ENCODE measurements at places on chromosomes 11 and 22.

DNA sequence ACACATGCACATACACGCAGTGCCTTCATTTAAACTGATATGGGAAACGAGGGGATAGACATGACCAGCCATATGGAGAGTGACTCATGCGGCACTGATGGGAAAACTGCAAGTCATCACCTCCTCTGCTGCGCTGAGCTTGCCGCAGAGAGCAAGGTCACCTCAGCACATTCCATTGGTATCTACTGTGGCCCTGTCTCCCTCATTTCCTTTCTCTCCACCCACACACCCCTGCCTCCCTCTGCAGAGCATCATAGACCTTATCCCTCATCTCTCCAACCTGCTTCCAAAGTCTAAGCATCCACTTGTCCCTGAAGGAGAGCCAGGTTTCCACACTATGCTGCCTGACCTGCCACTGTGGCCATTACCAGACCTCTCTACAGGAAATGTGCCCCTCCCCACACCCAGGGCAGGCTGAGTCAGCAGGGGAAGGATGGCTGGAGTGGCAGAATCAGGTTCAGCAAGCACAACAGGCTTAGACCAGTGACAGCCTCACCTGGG is 116.9 kb upstream of the SNX19 start:
- no peak for DNase-seq

DNA sequence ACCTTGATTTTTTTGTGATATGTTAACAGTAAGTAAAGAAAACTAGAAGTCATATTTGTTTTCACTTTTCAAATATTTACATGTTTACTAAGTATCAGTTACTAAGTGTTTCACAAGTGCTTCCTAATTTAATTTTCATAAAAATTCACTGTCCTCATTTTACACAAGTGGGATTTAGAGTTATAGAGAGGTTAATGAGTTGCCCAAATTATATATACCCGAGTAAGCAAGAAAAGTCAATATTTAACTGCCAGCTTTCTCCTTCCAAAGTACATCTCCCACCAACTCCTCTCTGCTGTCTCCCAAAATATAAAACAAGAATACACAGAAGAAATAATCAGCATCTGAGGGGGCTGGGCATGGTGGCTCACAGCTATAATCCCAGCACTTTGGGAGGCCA is 896.7 kb upstream of the ANO3 start:
- no peak for DNase-seq

- DNase-seq: no peak
These were observed 21.5 kb downstream of the DDI1 start for GRCh38 chr11:104057908-104058307.

DNA sequence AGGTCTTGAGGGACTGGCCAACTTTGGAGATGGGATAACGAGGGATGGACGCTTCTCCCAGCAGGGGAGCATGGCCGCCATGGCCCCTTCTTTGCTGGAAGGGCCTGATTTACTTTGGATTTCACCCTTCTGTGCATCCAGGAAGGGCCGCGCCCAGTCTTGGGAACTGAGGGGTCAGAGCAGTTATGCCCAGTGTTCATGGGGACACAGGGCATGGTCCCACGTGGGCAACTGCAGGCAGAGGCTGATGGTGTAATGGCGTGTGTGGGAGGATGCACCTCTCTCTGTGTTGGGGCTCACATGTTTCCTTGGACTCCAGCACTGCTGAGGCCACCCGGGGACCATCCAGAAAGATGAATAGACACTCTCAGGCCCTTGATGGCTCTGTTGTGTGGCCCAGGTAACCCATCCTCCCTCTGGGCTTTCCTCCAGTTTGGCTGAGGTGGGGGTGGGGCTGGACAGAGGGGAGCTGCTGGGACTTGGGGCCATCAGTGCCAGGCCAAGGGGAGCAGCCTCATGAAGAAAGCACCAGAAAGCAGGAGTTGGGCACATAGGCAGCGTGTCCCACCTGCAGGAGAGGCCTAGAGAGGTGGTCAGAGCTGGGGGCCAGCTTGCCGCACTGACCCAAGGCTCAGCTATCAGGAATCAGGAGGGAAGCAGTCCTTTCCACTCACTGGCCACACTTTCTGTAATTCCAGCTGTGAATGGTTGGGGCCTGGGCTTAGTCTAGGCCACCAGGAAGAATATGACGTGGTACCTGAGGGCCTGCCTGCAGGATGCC is 1033.9 kb downstream of the TBC1D22A start:
- no peak for DNase-seq

- no peak for DNase-seq
These were observed 81.2 kb downstream of the WNT11 start for GRCh38 chr11:76124905-76125770.

DNA sequence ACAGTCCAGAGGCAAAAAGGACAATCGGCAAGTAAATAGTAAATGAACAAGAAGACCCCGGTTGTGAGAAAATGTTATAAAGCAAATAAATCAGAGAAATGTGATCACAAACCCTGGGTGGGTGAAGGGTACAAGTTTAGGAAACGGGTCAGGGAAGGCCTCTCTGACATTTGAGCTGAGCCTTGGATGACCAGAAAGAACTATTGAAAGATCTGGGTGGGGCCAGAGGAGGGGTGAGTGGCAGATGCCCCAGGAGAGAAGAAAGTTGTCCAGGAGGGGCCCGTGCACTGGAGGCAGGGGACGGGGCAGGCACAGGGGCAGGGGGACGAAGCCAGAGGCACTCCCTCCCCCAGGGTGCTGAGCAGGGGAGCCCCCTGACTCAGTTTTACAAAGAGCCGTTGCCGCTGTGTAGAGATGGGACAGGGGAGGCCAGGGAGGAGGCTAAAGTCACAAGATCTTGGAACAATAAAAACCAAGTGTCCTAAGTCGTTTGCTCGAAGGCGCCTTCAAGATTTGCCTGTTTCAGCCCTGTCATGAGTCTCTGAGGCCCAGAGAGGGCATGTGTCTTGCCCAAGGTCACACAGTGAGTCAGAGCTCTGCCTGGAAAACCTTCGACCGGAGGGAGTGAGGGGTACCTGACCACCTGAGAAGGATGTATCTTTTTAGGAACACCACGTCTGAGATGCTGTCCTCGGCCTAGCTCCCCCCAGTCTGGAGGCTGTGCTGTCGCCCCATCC is 10.8 kb upstream of the PDGFB start:
- DNase-seq: no peak

GRCh38 chr22:22376352-22376706 is 131.7 kb downstream of the VPREB1 start:
- no peak for DNase-seq

DNA sequence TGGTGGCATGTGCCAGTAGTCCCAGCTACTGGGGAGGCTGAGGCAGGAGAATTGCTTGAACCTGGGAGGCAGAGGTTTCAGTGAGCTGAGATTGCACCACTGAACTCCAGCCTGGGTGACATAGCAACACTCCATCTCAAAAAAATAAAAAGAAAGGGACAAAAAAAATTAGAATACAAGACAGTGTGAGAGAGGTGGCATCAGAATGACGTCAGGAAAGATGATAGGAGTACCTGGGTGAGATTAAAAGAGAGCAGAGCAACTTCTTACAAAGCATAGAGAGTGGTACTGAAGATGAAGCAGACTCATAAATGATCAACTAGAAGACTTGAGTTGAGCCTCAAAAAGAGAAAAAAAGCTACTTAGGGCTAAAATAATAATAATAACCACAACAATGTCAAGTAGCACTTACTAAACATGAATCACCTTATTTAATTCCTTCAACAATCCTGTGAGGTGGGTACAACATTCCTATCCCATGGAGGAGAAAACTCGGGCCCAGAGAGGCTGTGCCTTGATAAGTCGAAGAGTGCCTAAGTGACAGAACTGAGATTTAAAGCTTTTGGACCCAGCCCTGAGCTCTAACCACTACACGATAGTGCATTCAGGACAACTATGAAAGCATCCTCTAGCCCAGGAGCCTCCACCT is 5.2 kb upstream of the SLN start:
- no peak for DNase-seq

DNA sequence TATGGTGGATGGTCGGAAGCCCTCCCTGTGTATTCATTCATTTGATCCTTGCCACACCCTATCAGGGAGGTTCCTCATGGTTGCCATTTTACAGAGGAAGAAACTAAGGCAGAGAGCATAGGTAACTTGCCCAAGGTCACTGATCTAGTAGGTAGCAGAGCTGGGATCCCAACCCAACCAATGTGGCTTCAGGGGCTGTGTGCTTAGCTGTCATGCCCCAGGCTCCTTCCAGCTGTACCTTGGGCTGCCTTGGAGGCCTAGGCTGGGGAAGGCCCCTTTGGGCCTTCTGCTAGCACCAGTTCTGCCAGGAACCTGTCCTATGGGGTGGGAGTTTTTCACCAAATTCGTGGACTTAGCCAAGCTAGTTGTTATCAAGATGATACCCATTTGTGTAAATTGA is 8.6 kb downstream of the BAD start:
- no peak for DNase-seq

DNA sequence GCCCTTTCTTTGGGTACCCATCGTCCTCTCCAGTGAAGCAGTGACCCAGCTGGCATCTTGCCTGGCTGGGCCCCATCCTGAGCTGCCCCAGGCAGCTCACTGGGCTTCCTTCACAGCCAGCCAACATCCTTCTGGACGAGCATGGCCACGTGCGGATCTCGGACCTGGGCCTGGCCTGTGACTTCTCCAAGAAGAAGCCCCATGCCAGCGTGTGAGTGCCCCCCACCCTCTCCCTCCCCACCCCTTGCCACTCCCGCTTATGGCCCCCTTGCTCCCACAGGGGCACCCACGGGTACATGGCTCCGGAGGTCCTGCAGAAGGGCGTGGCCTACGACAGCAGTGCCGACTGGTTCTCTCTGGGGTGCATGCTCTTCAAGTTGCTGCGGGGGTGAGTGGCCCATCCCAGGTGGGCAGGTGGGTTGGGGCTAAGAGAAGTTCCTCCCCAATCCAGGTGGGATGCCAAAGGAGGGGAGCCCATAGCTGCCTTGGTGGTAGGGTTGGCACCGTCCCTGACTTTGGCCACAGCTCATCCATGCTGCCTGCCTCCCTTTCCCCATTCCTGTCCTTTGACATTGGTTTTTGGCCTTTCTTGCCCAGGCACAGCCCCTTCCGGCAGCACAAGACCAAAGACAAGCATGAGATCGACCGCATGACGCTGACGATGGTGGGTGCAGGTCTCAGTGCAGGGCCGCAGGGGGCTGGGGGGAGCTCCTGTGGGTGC is 6.8 kb upstream of the ANKRD13D start:
- DNase-seq: no peak

- DNase-seq: no peak
These were observed 42.4 kb upstream of the WNT7B start for GRCh38 chr22:46019351-46019750.

- no peak for DNase-seq
These were observed 8.2 kb downstream of the SIRT3 start for GRCh38 chr11:227824-228379.

DNA sequence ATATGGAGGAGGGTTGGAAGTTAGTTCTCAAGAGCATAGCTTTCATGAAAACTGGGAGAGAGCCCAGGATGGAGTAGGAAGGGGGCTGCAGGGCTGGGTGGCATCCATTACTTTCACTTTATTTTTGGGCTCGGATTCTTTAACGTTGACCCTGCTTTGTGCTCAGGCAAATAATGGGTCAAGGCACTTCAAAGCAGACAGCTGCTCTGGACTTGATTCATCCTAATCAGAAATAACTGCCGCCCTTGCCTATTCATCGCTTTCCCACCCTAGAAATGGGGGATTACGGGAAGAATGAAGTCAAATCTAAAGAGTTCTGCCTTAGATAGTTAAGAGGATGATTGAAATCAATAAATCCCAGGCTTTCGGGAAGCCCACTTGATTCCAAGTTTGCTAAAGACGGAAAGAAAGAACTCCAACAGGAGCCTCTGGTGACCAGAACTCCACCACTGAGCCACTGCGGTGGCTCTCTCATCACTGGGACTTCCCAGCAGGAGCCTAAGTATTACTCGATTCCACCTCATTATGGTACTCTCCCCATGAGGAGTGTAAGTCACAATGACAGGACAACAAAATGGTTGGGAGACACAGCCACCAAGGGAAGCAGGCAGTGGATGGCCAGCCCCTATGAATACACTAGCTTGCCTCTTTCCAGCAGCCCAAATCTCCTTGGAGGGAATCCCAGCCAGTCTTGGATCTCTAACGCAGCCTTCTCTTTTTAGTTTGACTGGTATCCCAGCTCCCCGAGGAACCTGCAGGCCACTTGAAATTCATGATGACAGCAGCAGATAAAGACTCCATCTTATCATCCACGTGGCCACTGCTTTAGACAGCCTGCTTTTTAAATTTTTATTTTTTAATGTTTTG is 815.5 kb downstream of the NTM start:
- no peak for DNase-seq

GRCh38 chr11:75850787-75851186 is 35.8 kb downstream of the UVRAG start:
- DNase-seq: no peak

DNA sequence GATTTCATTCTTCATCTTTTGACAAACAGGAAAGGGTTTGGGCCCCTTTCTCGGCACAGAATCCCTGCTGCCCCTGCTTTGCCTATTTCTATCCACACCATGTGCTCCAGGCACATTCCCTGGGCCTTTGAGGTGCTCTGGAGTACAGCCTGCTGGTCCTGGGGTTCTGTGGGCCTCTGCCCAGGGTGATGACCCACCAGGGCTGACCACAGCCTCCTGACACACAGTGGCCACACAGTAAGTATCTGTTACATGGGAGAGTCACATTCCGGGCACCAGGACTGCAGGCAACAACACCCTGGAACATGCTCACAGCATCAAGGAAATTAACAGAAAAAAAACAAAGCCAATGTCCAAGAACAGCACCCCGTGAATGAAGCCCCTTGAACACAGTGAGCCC is 39.1 kb downstream of the SCUBE2 start:
- no peak for DNase-seq

GRCh38 chr11:65883786-65884715 is 4.2 kb downstream of the FIBP start:
- no peak for DNase-seq

DNA sequence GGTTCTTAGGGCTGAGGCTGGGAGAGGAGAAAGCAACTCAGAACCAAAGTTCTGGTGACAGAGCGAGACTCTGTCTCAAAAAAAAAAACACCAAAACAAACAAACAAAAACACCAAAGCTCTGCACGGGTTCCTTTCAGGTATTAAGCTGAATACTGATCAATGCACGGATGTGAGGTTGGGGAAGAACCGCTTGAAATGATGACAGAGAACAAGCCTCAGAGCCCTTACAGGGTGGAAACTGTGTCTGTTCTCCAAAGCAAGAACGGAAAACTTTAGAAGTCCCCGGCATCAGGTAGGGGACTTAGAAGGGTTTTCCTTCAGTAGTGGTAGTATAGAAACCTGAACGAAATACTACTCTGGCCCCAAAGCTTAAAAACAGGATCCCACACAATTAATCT is 260.0 kb downstream of the TBC1D22A start:
- no peak for DNase-seq
